ENCODE measurements at places on chromosomes 5 and 9.
A peak's percentile ranks its signal among the peaks of the same experiment; 100 is the strongest.

- DNase-seq = no peak
Observed at GRCh38 chr5:7852542-7852941, 1.6 kb upstream of the CFAP90 start.

DNA sequence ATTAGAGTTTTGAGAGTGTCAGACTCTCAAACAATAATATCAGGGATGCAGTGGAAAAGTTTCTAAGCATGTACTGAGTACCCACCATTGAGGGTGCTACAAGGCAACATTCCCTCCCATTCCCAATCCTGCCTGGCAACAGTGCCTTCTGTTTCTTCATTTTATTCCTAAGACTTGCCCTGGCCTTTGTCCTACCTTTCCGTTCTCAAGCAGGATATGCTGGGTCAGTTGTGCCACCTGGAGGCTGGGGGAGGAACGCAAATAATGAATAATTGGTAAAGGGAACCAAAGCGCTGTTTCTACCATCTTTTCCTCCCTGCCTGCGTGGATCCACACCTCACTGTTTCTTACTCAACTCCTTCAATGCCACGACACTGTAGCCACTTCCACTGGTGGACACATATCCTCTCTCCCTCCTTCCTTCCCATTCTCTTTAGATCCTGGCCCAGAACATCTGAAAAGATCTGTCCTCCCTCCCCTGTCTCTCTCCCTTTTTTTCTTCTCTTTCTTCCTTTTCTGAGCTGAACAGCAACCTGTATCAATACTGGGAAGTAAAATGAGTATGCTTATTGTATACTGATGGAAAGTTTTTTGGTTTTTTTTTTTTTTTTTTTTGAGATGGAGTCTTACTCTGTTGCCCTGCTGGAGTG is 149.5 kb downstream of the C9orf152 start:
- peak; percentile 21 for DNase-seq

DNA sequence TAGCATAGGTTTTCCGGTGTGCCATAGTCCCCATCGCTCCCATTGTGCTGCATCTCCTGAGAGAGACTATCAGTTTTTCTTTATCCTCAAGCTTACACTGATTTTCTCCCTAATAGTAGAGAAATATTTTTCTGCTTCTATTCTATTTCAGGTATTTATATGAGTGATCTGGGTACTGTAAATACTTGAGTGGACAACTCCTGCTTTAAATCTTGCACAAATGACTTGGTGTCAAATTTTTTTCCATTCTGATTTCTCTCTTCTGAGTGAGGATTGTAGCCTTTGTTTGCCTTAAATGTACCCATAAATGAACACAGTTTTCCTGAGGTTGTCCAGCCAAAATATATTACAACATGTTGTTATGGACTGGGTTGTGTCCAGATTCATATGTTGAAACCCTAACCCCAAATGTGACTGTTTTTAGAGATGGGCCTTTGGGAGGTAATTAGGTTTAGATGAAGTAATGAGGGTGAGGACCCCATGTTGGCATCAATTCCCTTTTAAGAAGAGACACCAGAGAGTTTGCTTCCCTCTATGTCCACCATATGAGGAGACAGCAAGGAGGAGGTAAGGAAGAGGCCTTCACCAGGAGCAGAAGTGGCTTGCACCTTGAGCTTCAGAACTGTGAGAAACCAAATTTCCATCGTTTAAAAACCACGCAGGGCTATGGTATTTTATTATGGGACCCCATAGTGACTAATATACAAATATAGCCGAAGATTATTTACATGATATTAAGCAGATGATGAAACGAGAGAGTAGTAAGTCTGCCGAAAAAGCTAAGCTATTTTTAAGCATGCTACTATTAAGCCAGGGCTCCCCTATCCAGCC is 336.4 kb upstream of the MPDZ start:
- DNase-seq = no peak

- no peak for DNase-seq
Observed at GRCh38 chr5:2537378-2538145, 213.9 kb downstream of the IRX2 start.

DNA sequence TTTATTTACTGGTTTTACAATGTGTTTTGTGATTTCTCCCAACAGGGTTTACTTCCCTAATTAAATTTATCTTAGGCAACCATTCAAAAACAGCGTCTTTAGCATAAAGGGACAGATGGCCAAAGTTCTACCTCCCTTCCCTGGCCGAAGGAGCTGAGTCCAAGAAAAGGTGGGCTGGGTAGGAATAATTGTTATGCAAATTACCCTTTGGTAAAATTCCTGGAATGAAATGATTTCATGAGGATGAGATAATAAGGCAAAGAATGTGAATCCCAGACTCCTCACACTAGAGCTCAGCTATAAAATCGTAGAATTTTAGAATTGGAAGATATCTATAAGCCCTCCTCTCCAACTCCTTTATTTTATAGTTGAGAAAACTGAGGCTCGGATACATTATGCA is 119.6 kb downstream of the SGCD start:
- DNase-seq = no peak

GRCh38 chr5:79030663-79031484 is 38.6 kb downstream of the DMGDH start:
- no peak for DNase-seq

GRCh38 chr5:137621861-137622823 is 113.7 kb downstream of the KLHL3 start:
- no peak for DNase-seq

- DNase-seq = no peak
Observed at GRCh38 chr9:133770076-133770777, 32.1 kb upstream of the SARDH start.

GRCh38 chr5:180047667-180048066 is 23.9 kb downstream of the RNF130 start:
- DNase-seq = no peak

DNA sequence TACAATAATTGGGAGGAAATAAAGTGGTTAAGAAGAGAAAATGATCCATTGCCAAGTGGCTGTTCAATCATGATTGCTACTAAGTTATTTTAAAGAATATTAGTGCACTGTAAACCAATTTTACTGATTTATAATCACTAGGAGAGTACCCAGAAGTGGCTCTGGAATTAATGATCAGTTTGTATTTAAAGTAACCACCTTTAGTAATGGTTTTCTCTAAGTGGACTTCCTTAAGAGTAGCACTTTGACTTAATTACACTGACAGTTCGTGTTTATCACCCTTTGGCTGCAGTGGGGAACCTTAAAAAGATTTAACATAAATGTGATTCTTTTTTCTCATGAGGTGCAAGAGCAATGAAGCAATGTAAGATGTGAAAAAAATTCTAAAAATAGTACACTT is 310.8 kb downstream of the CDH12 start:
- DNase-seq = no peak

GRCh38 chr5:131381021-131381420 is 117.2 kb downstream of the CDC42SE2 start:
- DNase-seq = no peak

- no peak for DNase-seq
Observed at GRCh38 chr9:123345567-123345955, 10.4 kb upstream of the CRB2 start.

DNA sequence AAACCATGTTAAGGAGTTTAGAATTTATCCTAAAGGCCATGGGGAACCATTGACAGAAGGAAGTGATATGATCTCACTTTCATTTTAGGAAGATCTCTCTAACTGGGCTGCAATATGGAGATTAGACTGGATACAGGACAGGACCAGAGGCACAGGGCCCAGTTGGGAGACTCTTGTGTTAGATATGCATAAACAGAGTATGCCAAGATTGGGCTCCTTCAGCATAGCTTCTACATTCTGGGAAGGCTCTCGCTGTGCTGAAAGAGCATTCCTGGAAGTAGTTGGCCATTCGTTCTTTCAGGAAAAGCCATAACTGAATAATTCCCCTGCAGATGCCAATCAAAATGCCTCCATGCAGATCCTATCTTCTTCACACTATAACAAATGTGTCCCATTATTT is 204.5 kb downstream of the CWC27 start:
- no peak for DNase-seq

- DNase-seq = no peak
Observed at GRCh38 chr5:65111961-65112658, 343.4 kb downstream of the CWC27 start.

- no peak for DNase-seq
Observed at GRCh38 chr9:84485539-84485938, 145.0 kb upstream of the SLC28A3 start.

GRCh38 chr9:76878933-76879332 is 27.0 kb downstream of the PRUNE2 start:
- no peak for DNase-seq

GRCh38 chr5:95949810-95950209 is 11.8 kb downstream of the ELL2 start:
- no peak for DNase-seq

GRCh38 chr5:53424686-53425615 is 55.5 kb upstream of the FST start:
- DNase-seq = no peak

DNA sequence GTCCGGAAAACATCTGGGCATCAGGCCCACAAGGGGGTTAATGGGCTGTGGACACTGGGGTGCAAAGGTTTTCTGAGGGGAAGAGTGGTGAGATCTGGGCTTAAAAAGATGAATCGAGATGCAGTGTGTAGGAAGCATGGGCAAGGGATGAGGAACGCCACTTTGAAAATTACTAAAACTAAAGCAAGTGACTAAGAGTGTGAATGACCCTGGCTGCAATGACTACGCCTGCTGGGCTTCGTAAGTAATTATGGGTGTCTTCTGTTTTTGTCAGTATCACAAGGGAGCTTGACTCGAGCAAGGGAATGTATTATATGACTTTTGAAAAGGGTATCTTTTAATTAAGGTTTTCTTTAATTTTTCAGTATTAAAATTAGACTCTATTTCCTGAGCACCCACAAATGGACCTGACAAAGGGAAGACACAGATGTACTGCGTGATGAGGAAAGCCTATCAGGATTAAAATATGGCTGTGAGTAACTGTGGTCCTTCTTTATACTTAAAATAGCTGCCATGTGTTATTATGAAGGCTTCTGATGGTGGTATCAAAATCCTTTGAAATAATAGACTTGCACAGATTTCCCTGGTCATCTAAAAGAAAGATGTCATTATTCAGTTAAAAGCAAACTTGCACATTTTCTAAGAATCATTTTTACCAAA is 4.2 kb downstream of the CTXN3 start:
- DNase-seq = no peak

DNA sequence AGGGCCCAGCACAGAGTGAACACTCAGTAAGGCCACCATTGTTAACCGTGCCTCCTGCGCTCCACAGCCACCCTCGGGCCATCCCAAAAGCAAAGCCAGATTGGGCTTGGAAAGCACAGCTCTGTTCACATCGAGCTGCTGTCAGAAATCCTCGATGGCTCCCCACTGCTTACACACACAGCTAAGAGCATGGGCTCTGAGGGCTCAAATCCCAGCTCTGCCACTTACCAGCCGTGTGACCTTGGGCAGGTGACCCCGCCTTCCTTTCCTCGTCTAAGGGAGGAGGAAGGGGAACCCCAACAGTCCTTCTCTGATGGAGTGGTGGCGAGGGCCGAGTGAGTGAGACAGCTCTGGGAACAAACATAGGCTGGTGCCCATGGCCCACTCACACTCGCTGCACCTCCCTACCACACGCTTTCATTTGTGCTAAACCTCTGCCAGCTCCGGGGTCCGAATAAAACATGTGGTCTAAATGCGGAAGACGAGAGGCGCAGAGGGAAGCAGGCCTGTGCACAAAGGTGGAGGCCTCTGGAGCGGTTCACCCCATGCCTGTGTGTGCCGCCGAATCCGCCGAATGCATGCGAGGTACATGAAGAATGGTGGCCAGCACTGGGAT is 139.3 kb downstream of the PAX5 start:
- DNase-seq = no peak

DNA sequence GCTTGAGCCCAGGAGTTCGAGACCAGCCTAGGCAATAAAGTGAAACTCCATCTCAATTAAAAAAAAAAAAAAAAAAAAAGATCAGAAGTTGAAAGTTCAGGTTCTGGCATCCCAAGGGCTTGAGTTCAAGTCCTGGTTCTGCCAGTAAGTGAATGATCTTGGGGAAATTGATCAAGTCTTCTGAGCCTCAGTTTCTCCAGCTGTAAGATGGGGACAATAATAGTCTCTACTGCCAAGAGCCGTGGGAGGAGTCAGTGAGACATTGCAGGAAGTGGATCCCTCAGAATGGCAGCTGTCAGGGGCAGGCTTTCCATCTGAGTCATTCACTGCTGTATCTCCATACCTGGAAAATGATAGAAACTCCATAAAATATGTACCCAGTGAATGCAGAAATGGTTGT is 37.8 kb upstream of the FUBP3 start:
- DNase-seq = no peak

GRCh38 chr9:78549711-78550110 is 252.8 kb downstream of the PSAT1 start:
- no peak for DNase-seq

DNA sequence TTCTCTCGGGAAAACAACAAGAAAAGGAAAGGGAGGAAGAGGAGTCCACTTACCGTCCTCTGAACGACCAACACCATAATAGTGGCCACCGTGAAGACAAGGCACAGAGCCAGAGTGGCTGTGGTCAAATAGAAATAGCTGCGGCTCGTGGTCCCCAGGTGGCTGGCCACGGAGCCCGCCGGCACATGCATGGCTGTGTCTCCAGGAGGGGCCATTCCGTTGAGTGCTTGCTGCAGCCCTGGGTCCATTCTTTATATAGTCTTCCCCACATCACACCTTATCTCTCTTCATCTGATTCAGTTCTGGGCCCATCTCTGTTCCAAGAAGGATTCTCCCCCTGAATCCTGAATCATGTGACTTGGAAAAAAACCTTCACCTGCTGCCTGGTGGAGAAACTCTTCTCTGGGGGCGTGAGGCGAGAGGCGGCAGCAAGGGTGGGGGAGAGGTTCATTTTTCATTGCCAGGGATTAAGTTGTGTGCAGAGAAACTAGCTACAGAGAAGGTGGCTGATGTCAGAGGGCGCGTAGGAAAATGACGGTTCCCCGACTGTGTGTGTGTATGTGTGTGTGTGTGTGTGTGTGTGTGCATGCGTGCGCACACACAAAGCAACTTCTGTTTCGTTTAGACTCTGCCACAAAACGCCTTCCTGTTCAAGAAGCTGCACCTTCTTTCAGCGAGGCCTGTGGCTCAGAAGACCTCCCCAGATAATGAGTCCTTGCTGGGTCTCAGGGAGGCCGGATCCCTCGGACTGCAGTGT is at the start of gene TNFSF8:
Gene TNFSF8, minus strand, starts transcription at position 536 of the 757 bp plus-strand sequence. Its CDS starts 288 bp downstream, at position 248.
- DNase-seq = peak; percentile 28

- no peak for DNase-seq
Observed at GRCh38 chr5:169260896-169261569, 39.9 kb downstream of the SLIT3 start.

GRCh38 chr5:39167141-39167971 is 52.0 kb downstream of the FYB1 start:
- no peak for DNase-seq

DNA sequence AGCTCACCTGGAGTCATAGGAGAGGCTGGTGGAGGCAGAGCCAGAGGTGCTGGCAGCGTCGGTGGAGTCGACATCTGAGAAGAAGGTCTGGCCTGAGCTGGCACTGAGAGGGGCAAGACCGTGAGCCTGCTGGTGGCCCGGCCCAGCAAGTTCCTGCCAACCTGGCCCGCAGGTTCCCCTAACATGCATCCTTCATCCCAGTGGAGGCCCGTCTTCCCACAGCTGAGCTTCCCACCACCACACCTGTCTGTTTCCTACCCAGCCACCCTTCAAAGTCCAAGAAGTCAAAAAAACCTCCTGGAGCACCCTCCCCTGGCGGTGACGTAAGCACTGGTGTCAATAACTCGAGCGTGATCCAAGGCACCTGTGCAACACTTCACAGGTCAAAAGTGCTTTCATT is 16.9 kb downstream of the PHF19 start:
- DNase-seq = no peak

Measured in stimulated activated CD4-positive, alpha-beta T cell treated with anti-CD3 and anti-CD28 coated beads, TNF-alpha, amount 100 ng/mL, for 1 hour (primary cell).